ENCODE measurements at places on chromosomes 4 and X. TPM values are rescaled to one million over a fixed set of nuclear protein-coding genes. Genes with fewer than 3 reads are reported as not detected.

DNA sequence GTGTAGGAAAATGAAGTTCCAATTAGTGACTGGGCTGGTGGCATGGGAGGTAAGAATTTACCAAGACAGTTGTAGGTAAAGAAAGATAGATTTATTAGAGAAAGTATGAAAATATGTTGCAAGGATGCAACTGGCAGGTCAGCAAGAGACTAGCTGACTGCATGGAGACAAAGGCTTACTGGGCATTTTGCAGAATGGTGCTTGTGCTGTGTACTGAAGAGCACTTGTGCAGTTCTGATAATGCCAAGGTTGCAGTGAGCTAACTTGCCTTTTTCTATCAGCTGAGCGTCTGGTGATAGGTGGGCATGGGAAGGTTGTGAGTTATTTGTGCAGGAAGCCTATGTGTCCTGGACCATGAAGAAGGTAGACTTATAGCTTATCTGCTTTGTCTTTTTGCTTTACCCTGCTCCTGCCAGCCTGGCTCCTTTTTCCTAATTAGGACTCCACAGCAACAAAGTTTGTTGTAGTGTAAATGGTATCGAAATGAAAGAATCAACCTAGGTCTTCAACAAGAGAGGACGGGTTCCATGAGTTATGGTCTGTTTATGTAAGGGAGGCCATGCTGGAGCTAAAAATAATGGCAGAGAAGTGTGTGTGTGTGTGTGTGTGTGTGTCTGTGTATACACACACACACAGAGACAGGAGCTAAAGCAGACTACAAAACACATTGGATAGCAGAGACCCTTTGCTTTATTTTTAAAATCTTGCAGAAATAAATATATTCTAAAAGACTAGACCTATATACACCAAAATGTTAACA is 15.0 kb downstream of the BST1 start:
- H3K27ac ChIP-seq = no peak overlapping the region
- no peaks in the 10 kb centered on the region for H3K4me1 ChIP-seq
- H3K27me3 ChIP-seq = no peaks in the 10 kb centered on the region
- no peaks in the 10 kb centered on the region for H3K36me3 ChIP-seq
- DNase-seq = no peak
- no peak overlapping the region for H3K4me3 ChIP-seq

- no peak overlapping the region for H3K27ac ChIP-seq
- H3K27me3 ChIP-seq = no peaks in the 10 kb centered on the region
- no peak for DNase-seq
- no peaks in the 10 kb centered on the region for H3K4me1 ChIP-seq
- no peak overlapping the region for H3K4me3 ChIP-seq
- no peaks in the 10 kb centered on the region for H3K36me3 ChIP-seq
Measured at GRCh38 chr4:129371926-129372325, 276.0 kb downstream of the C4orf33 start.

Gene CNGA2
- total RNA-seq = not detected

Gene CRMP1
- total RNA-seq = 143 TPM

DNA sequence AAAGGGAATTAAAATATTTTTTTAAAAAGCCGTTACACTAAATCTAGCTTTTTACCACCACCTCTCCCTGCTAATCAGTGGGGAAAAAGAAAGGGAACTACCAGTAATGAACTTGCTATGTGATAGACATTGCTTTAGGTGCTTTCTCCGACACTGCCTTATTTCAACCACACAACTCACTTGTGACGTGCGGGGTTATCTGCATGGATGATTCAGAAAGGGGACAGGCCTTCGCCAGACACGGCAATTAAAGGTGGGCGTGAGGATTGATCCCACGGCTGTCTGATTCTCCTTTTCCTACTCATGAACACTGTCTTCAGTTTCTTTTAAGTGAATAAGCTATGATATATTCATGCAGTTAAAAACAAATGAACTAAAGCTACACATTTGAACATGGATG is 882 bp upstream of the CXCR3 start:
- no peaks in the 10 kb centered on the region for H3K36me3 ChIP-seq
- no peak overlapping the region for H3K27ac ChIP-seq
- H3K27me3 ChIP-seq = no peaks in the 10 kb centered on the region

Gene MUC7
- total RNA-seq = not detected

DNA sequence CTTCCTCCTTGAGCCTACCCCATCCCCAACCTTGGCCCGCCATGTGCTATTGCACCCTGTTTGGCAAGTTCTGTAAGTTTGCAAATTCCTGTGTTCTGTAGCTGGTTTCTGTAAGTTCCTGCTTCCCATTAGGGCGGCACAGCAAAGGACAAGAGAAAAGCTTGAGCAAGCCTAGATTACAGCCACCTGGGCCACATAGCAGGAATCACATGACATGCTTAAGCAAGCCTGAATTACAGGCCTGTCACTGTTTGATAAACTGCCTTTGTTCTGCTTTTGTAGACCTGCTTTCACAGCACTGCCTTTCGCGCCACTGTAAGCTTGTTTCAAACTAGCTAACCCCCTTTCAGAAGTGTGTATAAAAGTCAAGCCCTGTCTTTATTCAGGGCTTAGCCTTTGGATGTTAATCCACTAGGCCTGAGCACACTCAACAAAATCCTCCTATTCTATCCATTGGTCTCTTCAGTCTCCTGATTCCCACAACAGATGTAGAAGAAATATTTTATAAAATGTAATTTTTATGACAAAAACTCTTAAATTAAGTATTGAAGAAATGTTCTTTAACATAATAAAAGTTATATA is 906.8 kb upstream of the NDST4 start:
- H3K36me3 ChIP-seq = peaks cover 22% of the 10 kb centered on the region
- H3K4me1 ChIP-seq = no peaks in the 10 kb centered on the region
- H3K27me3 ChIP-seq = no peaks in the 10 kb centered on the region
- no peak overlapping the region for H3K27ac ChIP-seq

Gene OPRPN
- total RNA-seq = not detected

Gene USP26
- not detected for total RNA-seq

- H3K4me1 ChIP-seq = no peaks in the 10 kb centered on the region
- H3K27ac ChIP-seq = no peak overlapping the region
- no peaks in the 10 kb centered on the region for H3K27me3 ChIP-seq
- H3K36me3 ChIP-seq = no peaks in the 10 kb centered on the region
- no peak for DNase-seq
Measured at GRCh38 chr4:73007526-73008100, 61.9 kb downstream of the COX18 start.

DNA sequence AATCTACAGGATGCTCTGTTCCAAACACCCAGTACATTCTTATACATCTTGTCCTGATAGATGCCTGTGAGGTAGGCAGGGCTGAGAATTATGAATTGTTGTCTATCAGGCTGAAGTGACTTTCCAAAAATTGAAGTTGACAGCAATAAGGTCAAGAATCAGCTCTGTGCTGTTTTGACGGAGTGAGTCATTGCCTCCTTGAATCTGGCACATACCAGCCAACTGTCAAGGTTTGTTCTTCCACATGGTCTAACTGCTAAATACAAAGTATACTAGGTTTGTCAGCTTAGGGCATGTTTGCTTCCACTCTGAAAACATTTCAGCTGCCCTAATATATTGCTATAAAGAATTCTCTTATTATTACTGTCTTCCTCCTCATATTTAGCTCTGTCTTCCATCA is 32.3 kb downstream of the SH3RF1 start:
- H3K27ac ChIP-seq = no peak overlapping the region
- H3K4me3 ChIP-seq = no peak overlapping the region
- no peak for DNase-seq
- peaks cover 5% of the 10 kb centered on the region for H3K4me1 ChIP-seq

DNA sequence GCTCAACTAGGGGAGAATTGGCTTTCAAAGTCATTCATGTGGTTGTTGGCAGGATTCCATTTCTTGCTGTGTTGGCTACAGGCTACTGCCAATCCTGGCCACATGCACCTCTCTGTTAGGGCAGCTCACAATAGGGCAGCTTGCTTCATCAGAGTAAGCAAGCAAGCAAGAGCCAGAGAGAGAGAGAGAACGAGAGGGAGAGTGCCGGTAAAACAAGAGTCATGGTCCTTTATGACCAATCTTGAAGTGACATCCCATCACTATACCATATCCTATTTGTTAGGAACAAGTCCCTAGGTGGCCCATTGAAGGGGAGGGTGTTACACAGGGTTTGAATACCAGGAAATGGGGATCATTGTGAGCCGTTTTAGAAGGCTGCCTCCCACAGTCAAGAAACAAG is 33.0 kb upstream of the TLR2 start:
- H3K27ac ChIP-seq = no peak overlapping the region
- H3K27me3 ChIP-seq = no peaks in the 10 kb centered on the region
- no peaks in the 10 kb centered on the region for H3K36me3 ChIP-seq
- peaks cover 12% of the 10 kb centered on the region for H3K4me1 ChIP-seq
- no peak for DNase-seq
- no peak overlapping the region for H3K4me3 ChIP-seq

- H3K27ac ChIP-seq = no peak overlapping the region
- no peaks in the 10 kb centered on the region for H3K4me1 ChIP-seq
- no peaks in the 10 kb centered on the region for H3K27me3 ChIP-seq
- no peaks in the 10 kb centered on the region for H3K36me3 ChIP-seq
- DNase-seq = no peak
- H3K4me3 ChIP-seq = no peak overlapping the region
Measured at GRCh38 chr4:141705747-141706377, 69.5 kb downstream of the IL15 start.

- DNase-seq = no peak
- H3K27ac ChIP-seq = no peak overlapping the region
- no peaks in the 10 kb centered on the region for H3K36me3 ChIP-seq
- H3K4me3 ChIP-seq = no peak overlapping the region
Measured at GRCh38 chr4:136573460-136573859, 958.8 kb downstream of the PCDH18 start.

- H3K4me1 ChIP-seq = no peaks in the 10 kb centered on the region
- no peaks in the 10 kb centered on the region for H3K36me3 ChIP-seq
- no peak overlapping the region for H3K27ac ChIP-seq
- no peaks in the 10 kb centered on the region for H3K27me3 ChIP-seq
- no peak overlapping the region for H3K4me3 ChIP-seq
Measured at GRCh38 chr4:150972592-150972991, 42.5 kb downstream of the LRBA start.

Gene ZMAT1
- total RNA-seq = 1.5 TPM

DNA sequence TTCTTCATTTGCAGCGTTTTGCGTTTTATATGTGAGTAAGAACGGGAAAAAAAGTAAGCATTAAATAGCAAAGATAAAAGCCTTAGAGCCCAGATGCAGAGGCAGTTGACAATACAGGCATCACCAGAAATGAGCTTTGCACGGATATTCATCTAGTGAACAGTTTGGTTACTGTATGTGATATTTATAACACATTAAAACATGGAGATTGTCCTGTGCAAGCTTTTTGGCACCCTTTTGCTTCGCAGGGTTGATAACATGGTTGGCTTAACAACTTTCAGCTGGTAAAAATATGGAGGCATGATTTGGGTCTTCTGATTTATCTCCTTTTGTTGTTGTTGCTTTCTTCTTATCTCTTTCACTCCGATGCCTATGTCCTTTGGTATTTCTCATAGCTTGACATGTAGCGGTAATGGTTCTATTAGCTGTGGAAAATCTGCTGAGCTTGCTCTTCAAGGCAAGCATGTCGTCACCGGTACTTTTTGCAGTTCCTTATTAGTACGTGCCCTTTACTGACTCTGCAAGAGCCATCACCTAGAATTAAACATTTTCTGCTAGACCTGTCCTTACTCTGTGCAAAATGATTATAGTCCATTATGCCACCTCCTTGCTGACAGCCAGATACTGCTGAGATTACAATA is 102.9 kb downstream of the PCDH7 start:
- no peak overlapping the region for H3K27ac ChIP-seq

DNA sequence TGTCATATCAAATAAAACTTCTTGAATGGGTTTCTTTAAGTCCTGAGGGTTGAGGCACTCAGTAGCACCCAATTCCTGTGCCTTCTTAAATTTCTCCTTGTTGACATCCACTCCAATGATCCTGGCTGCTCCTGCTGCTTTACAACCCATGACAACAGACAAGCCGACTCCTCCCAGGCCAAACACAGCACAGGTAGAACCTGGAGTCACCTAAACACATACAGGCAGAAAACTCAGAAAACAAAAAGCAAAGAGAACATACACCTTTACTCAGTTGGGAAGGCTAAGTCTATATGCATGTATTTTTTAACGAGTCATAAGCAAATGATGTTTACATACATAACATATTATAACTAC is 10.3 kb downstream of the ADH6 start:
- H3K27ac ChIP-seq = no peak overlapping the region
- H3K27me3 ChIP-seq = no peaks in the 10 kb centered on the region
- H3K36me3 ChIP-seq = no peaks in the 10 kb centered on the region
- no peak overlapping the region for H3K4me3 ChIP-seq
- H3K4me1 ChIP-seq = peaks cover 33% of the 10 kb centered on the region

DNA sequence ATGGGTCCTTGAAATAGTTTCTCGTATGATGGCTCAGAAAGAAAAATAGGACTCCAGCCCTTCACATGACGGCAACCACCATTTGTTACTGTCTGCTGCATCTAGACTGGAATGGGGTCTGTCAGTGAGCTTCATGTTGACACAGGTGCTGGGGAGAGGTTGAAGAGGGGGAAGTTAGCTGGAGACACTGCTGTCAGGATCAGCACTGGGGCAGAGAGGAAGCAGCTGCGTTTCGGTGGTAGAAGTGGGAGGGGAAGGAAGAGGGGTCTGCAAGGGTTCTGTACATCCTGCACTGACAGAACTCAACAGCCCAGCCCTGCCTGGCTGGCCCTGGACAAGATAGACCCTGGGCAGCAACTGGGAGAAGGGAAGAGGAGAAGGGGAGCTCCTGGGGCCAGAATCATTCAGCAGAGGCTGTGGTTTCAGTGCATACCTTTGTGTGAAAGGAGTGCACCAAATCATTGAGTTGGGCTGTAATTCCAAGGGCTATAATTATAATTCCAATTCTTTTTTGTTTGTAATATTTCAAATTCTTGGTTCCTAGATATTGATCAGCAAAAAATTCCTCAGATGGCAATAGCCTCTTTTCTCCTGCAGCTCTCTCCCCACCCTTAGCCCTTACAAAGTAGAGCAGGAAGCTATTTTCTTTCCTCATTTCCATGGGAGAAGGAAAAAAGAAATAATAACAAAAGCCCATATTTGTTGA is 119.4 kb upstream of the C1GALT1C1 start:
- no peak overlapping the region for H3K4me3 ChIP-seq
- no peak for DNase-seq
- H3K36me3 ChIP-seq = no peaks in the 10 kb centered on the region
- no peaks in the 10 kb centered on the region for H3K4me1 ChIP-seq
- no peak overlapping the region for H3K27ac ChIP-seq

Gene ZNF718
- total RNA-seq = 35.1 TPM

Gene TENM3
- 132 TPM for total RNA-seq

Gene TNIP3
- not detected for total RNA-seq
